AG04449 (cell line): ENCODE measurements at places on chromosomes 12 and 14.

GRCh38 chr12:6052940-6053329 is 71.5 kb downstream of the VWF start:
- no peak for DNase-seq

- no peak for DNase-seq
These were observed 173.0 kb upstream of the E2F7 start for GRCh38 chr12:77238335-77238734.

DNA sequence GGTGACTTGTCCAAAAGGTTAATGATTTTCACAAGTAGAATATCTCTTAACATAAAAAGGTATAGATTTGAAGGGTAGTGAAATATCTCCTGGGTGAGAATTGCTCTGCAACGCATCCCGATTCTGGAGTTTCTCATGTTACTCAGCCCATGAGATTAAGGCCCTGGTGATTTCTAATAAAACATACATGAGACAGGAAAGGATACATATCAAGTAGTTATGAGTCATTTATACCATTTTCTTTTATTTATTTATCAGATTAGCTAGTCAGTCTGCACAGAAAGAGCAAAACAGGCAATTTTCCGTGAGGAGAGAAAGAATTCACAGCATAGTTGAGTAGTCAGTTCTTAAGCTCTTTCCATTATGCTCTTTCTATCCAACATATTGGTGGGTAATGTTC is 535.6 kb upstream of the ATP2B1 start:
- no peak for DNase-seq

- no peak for DNase-seq
These were observed 69.1 kb downstream of the VCPKMT start for GRCh38 chr14:50047274-50047676.

DNA sequence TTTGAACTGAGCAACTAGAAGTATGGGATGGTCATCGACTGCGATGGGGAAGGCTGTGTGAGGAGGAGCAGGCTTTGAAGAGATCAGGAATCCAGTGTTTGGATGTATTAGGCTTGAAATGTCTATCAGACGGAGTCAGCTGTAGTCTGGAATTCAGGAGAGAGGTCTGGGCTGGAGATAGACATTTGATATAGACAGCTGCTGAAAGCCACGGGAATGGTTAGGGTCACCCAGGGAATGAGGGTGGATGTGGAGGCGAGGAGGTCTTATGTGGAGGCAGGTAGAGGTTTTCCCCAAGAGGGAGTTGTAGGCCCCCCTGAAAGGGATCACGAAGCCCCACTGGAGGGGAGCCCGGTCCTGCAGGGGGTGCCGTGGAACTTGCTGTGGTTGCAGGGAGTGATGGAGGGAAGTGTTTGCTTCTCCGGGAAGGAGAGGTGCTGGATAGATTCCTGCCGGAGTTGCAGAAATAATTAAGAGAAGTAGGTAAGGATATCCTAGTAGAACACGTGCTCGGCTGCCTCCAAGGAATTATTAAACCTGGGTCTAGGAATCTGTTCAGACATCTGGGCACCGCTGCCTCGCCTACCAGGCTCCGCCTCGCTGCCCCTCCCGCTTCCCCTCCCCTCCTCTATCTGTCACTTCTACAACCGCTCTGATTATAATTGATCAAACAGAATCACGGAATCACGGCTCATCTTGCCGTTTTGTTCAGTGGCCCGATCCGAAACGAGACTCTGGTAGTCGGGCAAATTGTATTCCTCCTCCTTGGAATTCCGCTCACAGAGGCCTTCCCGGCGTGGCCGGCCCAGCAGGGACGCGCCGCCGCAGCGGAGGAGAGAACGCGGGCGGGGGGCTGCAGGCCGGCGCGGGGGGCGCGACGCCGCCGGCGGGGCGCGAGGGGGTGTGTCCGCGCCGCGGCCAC is 826 bp upstream of the CACNA1C start:
- no peak for DNase-seq

DNA sequence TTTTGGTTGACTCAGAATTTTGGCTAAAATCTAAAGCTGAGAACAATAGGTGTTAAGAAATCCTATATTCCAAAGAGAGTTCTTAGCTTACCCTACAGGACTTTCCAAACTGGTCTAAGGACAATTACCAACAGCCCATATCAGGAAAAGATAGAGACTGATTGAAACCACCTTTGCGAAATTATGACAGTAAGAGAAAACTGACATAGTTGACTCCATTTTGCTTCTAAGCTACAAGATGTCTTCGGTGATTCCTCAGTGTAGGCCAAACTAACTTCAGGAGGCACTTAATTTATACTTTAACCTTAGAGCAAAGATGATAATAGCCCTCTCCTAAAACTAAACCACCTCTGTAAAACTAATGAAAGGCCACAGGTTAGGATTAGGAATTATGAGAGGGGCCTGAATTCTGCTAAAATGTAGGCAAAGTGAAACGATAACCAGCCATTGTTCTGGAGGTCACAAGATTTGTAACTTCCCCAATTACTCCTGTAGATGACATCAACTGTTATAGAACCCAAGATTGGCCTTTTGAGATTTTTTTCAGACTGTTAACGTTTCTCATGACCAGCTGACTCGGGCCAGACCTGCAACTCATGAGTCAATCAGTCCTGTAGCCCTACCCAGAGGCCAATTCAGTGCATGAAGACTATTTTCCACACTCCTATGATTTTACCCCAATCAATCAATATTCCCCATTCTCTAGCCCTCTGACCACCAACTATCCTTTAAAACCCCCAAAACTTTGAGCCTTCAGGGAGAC is 43.0 kb downstream of the KLRG1 start:
- no peak for DNase-seq

- no peak for DNase-seq
These were observed 622 bp downstream of the TECPR2 start for GRCh38 chr14:102363182-102363943.

DNA sequence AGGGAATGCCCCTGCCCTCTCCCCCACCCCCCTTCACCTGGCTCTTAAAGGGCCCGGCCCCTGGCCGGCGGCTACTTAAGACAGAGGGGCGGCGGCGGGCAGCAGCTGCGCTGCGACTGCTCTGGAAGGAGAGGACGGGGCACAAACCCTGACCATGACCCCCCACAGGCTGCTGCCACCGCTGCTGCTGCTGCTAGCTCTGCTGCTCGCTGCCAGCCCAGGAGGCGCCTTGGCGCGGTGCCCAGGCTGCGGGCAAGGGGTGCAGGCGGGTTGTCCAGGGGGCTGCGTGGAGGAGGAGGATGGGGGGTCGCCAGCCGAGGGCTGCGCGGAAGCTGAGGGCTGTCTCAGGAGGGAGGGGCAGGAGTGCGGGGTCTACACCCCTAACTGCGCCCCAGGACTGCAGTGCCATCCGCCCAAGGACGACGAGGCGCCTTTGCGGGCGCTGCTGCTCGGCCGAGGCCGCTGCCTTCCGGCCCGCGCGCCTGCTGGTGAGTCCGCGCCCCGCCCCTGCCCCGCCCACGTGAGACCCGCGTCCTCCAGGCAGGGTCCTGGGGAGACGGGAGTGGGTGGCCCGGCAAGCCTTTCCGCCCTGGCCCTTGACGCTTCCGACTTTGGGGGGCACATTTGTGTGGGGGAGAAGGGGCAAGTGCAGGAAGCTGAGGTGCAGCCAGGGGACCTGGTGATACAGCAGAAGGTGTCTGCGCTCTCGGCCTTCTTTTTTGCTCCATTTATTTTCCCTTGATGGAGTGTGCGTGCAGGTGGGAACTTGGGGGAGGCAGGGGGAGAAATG is at the start of gene IGFBP6:
IGFBP6 (plus strand) TSS at position 104 of the 790 bp plus-strand sequence; CDS start at position 155, 51 bp downstream.
- no peak for DNase-seq

GRCh38 chr12:54583726-54584125 is 4.7 kb downstream of the PPP1R1A start:
- DNase-seq, result no peak

GRCh38 chr12:46379352-46379751 is 6.8 kb upstream of the SLC38A2 start:
- no peak for DNase-seq

DNA sequence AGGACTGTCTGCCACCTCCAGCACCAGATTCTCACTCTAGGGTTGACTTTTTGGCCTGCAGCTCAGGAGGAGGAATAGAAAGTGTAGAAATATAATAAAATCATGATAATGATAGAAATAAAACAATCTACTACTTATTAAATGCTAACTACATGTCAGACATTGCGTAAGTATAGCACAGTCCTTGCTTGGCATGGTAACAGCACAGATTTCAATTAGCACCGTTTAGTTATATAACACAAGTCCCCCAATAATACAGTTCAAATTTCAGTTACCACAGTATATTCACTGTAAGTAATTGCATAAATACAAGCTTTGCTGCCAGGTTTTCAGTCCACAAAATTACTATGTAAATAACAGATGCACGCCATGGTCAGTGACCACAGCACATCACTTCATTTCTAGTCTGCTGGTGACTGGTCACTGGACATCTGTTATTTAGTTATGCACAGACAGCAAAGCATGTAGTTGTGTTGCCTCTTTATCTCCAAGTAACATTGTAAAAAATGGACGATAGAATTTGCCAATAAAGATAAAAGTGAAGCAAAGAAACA is 6.5 kb upstream of the GLT8D2 start:
- DNase-seq, result no peak

- no peak for DNase-seq
These were observed 72.9 kb upstream of the KRAS start for GRCh38 chr12:25323581-25323982.

DNA sequence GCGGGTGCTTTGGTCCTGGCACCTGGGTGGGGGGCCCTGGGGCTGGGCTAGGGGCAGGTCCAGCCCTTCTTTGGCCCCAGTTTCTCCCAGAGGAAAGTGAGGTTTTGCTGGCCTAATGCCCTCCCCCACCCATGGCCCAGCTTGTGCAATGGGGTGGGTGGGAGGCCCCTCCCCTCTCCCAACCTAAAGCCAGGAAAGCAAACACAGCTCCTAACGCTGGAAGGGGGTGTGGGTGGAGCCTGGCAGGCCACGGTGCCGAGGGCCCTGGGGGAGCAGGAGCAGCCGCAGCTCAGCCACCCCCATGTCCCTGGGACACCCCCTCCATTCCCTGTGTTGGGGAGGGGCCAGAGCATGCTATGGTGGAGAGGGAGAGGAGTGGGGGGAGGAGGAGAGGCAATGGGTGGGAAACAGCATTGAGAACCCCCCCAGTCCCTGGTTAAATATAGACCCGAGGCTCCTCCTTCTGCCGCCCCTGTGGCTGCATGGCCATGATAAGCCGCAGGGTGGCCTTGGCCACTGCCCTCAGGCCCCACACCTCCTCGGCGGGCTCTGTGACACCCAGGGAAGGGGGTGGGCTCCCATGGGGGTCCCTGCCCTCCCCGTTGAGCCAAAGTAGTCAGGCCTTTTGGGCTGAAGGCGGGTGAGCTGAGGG is 4.7 kb downstream of the EXOC3L4 start:
- DNase-seq, result no peak

DNA sequence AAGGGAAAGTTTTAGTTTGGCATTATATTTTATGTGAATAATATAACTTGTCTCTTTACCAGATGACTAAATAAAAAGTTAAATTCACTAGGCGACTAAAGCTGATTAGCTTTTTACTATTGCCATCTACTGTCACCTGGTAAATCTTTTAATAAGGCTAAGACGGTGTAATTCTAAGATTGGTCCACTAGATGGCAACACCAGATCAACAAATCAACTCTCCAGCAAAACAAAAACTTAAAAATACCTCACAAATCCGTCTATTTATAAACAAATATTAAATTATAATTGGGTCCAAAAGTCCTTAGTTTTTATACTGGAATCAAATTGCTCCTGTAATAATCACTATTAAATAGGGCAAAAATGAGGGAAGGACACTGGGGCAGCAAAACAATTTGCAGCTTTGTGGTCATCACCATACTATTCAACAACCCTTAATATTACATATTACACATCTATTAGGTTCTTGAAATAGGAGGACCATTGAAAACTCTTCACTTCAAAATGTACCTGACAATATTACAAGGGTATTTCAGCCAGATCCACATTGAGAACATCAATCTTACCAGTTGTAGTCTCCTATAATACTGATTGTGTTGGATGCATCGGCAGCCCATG is 47.9 kb downstream of the GALC start:
- peak; percentile 24 for DNase-seq
